Stimulated activated CD8-positive, alpha-beta memory T cell treated with anti-CD3 and anti-CD28 coated beads, Interleukin-4, amount 100 ng/mL, for 1 hour (primary cell): ENCODE measurements at places on chromosomes 5 and 9.

DNA sequence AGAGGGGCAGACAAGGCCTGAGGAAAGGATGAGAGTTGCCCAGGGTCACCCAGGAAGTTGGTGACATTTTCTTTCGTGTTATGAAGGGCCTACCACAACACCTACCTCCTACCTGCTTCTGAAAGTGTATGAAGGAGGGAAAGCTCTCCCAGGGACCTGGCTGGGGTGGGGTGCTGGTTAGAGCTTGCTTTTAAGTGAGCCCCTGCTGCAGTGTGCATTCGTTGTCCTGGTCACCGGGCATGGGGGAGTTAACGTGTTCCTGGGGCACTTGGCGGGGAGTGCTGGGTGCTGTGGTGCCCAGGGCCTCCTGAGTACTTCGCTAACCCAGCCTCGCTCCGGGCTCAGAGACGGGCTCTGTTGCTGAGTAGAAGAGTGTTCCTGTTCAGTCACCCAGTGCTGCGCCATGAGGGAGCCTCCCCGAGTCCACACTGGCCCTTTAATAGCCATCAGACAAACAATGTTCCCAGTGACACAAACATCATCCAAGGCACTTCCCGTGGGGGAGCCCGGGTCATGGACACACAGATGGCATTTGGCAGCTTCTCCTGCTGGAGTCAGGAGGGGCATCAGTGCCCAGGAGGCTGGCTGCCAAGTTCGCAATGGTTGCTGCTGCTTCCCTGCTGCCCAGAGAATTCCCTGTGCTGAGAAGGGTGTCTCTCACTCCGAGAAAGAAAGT, 85.7 kb downstream of the AMBP start:
- DNase-seq, result no peak

DNA sequence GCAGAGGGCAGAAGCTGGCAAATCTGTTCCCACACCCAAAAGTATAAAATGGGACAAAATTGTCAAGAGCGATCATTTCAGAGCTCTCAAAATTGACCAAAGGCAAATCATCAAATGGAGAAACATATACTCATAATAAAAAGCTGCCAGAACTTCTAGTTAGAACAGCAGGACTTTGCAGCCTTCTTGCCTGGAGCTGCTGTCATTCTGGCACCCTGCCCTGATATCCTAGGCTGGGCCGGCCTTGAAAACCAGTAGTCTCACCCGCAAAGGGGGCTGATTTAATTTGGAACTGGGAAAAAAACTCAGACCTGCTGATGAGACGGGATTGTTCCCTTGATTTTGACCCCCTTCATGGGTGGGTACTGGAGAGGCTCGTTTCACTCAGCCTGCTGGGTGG, 18.5 kb downstream of the OR2V1 start:
- no peak for DNase-seq

- no peak for DNase-seq
Observed at GRCh38 chr9:121690316-121690715, 38.9 kb downstream of the DAB2IP start.

DNA sequence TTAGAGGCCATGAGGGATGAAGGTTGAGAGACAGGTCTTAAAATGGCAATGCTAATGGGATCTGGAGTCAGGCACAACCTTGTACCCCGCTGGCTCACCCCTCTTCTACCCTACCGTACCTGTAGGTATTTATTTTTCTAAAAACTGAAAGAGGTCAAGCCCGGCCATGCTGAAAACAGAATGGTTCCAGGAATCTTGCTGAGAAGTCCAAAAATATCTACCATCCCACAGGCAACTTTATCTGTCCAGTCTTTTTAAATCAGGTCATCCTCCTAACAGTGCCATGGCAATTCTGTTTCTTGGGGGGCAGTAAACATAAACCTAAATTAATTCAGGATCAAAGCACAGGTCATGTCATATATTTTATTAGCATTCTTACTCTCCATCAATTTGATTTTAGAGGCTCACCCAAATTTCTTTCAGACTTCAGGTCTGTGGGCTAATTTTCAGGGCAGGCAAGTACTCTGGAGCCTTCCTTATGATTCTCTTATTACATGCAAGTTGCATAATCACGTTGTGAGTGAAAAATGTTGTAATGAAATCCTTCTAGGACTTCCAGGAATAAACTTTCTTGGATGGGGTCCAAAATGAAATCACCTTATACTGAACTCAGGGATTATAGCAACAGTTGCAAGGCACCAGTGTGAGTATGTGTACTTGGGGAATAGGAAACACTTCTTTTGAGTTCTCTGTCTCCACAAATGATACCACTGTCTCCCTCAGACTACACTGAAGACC, 102.7 kb upstream of the NREP start:
- no peak for DNase-seq

- DNase-seq, result no peak
Observed at GRCh38 chr9:95966306-95966705, 90.8 kb downstream of the ERCC6L2 start.

DNA sequence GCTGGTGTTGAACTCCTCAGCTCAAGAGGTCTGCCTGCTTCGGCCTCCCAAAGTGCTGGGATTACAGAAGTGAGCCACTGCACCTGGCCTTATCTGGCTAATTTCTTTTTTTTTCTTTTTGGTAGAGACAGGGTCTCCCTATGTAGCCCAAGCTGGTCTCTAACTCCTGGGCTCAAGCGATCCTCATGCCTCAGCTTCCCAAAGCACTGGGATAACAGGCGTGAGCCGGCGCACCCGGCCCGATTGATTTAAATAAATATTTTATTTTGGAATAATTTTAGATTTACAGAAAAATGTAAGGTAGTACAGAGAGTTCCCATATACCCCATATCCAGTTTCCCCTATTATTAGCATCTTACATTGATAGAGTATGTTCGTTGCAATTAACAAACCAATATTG, 155.0 kb upstream of the MVB12B start:
- no peak for DNase-seq

DNA sequence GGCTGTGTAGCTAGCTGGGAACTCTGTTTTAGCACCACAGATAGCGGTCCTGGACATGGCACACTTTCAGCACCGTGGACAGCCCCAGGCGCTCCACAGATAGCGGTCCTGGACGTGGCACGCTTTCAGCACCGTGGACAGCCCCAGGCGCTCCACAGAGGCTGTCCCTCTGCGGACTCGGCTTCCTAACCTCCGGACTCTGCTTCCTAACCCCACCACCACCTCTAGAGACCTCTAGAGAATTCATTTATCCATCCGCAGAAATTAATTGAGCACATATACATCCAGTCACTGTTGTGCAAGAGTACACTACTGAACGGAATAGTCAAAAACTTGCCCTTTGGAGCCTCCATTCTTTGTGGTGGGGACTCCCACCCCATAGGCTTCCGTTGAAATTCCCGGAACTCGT, 27.4 kb downstream of the UNC5A start:
- DNase-seq, result peak; percentile 7

GRCh38 chr5:147403651-147404640, 105.9 kb downstream of the DPYSL3 start:
- no peak for DNase-seq

DNA sequence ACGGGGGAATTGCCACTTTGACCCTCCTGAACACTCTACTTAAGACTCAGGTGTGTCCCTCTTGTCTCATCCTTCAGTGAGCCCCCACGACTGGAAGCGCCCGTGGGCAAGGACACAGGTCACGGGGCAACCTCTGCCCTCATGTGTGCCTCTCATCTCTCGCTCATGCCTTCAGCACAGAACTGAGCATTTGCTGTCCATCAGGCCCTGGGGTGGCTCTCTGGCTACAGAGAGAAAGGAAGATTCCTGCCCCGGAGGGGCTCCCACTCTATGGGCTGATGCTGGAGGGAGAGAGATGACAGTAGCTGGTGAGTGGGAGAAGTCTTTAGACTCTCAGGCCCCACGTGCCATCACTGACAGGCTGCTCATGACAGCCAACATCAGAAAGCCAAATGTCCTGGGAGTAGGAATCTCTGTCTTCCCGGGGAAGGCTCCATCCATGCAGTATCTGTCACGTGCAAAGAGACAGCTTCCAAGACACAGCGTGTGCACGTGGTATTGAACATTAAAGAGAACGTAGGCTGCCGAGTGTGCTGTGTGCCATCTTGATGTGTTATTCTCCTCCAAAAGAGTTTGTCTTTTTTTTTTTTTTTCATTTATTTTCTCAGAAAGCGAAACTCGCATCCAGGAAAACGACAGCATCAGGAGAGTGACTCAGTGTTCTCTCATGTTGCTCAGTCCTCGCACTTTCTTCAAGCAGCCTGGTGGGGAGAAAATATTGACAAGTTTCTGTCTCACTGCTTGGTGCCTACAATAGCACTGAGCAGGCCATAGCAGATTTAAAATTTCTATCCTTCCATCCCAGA, 190.5 kb downstream of the GAS1 start:
- DNase-seq, result no peak

- no peak for DNase-seq
Observed at GRCh38 chr9:120421977-120422376, 158.0 kb downstream of the CDK5RAP2 start.
